Hematopoietic multipotent progenitor cell treated with erythropoietin and hydrocortisone succinate and interleukin-3 and kit ligand, for 4 days (in vitro differentiated cells): ENCODE measurements at places on chromosomes 5 and 9.

- no peak for DNase-seq
These were observed 674.5 kb downstream of the PRELID2 start for GRCh38 chr5:145160679-145161078.

DNA sequence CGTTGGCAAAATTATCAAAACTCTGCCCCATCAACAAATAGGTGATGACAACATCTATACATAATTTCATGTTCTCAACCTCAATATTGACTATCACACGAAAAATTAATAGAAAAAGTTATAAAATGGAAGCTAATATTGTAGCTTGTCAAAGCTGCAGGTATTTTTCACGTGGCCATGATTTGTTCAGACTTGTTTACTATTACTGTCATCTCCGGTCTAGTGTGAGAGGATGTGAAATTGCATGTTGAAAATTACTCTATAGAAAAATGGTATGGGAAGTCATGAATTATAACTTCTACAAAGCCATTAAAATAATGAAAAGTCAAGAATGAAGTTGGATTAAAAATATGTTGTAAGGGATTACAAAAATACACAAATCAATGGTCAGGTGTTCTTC is 385.8 kb downstream of the PTPRD start:
- no peak for DNase-seq

DNA sequence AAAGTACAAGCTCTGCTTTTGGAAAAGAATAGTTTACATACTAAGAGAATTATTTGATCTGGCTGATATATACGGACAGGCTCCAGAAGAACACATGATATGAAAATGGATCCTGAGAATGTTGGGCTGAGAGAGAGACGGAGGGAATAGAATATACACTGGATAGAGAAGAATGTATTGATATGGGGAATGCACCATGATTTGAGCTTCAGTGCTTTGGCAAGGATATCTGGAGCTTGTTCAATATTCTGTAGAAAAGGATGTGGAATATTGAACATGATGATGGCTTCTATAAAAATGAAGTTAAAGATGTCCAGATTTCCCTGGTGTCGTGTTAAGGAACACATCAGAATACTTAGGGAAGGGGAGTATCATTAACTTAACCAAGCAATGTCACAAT is 280.5 kb upstream of the VLDLR start:
- DNase-seq: no peak

DNA sequence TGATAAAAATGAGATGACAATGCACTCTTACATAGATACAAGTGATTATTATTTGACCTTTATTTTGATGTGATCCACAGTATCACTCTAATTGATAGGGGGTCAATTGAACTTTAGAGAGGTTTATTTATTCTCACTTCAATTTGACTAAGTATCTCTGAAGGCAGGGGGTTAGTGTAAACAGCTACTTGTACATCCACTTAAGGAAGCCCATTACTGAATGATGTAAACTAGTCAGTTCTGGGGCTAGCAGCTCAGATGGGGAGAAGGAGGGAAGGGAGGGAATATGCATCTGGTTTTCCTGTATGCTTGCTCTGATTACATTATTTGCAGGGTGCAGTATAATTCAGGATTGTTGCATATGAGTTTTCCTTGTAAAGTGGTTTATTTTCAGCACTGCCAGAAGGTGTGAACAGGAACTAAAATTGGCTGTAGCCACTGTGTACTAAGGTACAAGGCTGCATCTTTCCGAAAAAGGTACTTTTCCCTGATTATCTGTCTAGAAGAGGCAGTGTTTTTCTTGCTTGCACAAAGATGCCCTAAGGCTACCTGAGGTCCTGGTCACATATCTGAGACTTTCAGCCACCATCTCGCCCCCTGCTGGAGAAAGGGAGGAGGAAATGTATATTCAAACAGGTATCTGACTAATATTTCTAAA is 51.2 kb downstream of the MRPS27 start:
- peak; percentile 75 for DNase-seq

- DNase-seq: no peak
These were observed 60.7 kb downstream of the MAN2A1 start for GRCh38 chr5:109750463-109750862.

DNA sequence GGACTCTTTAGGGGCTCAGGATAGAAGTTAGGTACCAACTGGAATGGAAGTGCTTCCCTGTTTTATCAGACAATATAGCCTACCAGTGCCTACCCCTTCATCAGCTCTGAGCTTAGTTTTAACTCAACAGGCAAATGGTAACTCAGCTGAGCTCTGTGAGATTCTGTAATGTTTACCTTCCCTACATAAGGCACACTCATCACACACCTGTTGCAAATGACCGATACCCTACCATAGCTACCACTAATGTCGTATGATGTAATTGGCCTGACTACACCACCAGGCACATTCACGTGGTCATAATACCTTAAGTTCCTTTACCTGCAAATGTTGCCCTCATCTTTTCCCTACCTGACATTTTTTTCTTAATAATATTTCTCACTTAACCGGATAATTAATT is 254.8 kb downstream of the ADGRV1 start:
- no peak for DNase-seq

DNA sequence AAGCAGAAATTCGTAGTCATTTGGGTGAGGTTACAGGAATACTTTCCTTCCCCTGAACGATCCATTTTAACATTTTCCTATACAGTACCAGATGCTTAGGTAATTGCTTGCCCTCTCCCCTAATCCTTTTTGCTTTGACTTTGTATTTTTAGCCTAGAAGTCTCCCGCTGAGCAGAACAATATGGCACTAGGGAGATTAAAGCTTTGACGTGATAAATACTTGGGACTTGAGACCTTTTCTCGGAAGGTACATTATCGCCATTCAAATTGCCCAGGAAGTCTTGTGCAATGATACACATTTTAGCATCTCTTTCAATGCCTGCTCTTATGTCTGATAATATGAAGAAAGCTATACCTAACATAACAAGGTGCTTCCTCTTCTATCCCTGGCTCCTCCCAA is 22.9 kb upstream of the SPATA31C2 start:
- no peak for DNase-seq

DNA sequence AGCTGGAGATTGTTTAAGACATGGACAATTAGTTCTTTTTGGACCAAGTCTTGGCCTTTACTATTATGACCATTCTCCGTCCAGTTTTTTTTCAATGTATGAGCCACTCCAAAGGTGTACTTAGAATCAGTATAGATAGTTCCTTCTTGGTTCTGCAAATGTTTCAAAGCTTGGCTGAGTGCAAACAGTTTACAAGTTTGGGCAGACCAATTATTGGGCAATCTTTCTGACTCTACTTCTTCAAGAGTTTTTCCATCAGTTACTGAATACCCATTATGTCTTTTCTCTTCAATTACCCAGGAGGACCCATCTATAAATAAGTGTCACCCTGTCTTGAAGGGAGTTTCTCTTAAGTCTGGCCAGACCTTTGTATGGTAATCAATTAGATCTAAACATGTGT is 15.5 kb downstream of the IFT74 start:
- DNase-seq: no peak

DNA sequence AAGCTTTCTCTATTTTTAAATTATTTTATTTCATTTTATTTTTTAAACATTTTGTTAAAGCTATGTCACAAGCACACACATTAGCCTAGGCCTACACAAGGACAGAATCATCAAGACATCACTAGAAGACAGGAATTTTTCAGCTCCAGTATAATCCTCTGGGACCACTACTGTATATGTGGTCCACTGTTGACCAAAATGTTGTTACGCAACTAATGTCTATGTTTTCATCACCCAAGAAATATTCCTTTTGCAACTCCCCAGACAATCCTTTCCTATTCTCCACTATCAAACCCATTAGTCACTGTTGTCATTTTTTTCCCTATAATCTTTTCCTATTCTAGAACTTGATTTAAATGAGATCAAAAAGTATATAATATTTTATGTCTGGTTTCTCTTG is 2371.7 kb upstream of the C9orf72 start:
- DNase-seq: no peak

DNA sequence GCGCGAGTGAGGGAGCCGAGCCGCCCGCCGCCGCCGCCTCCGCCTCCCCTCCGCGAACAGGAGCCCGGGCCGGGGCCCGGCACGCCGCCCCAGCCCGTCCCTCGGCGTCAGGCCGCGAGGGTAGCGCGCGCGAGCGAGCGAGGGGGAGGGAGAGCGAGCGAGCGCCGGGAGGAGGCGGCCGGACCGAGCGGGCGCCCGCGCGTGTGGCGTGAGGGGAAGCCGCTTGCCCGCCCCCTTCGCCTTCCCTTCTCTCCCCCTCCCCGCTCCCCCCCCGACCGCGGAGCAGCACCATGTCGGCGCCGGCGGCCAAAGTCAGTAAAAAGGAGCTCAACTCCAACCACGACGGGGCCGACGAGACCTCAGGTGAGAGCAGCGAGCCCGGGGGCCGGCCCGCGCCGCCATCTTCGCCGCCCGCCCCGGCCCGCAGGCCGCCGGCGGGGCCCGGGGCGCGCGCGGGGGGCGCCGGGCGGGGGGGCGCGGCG is 312 bp downstream of the SET start:
- DNase-seq: peak; percentile 79

DNA sequence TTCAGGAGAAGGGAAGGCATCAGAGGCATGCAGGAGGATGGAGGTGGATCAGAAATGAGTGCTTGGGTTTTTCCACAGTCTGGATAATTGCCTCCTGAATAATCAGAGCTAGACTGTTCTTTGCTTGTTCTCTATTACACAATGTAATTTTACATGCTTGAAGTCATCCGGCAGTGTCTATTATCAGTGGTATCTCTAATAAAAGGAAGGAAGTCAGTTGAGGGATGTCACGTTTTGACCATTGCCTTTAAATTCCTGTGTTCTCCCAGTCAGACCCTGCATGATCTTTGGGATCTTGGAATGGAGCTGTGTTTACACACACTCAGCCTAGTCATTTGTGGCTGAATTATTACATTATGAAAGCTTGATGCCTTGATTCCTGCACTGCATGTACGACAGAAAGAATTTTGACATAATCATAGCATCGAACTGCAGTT is 91.0 kb downstream of the PDE8B start:
- DNase-seq: no peak

- DNase-seq: no peak
These were observed 268.3 kb downstream of the GADD45G start for GRCh38 chr9:89872913-89873707.
